Left forelimb (tissue), 1 donor: ENCODE measurements at places on chromosomes 4 and X.

- no peak for DNase-seq
Measured at GRCh38 chr4:14152834-14153519, 525.5 kb upstream of the BOD1L1 start.

- peak; percentile 75 for DNase-seq
Measured at GRCh38 chrX:151974336-151975227, at the start of gene GABRE. Gene GABRE, minus strand, starts transcription at chrX:151974676. Its CDS starts 51 bp downstream, at chrX:151974625.

DNA sequence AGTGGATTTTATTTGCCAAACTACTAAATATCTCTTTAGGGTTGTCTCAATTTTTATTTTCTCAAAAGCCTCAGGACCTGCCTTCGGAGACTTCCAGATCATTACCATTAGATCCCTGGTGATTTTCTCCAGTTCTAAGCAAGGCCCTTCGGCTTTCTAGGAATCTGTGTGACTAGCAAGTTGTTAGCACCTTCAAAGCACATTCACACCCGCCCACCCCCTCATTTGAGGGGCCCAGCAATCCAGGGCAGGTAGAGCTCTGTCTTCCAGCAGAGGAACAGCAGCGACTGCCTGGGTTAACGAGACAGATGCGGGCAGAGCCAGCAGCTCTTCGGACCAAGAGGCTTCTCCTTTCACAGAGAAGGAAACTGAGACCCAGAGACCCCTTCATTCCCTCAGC lies 2.0 kb downstream of the WDR1 start:
- DNase-seq, result no peak

DNA sequence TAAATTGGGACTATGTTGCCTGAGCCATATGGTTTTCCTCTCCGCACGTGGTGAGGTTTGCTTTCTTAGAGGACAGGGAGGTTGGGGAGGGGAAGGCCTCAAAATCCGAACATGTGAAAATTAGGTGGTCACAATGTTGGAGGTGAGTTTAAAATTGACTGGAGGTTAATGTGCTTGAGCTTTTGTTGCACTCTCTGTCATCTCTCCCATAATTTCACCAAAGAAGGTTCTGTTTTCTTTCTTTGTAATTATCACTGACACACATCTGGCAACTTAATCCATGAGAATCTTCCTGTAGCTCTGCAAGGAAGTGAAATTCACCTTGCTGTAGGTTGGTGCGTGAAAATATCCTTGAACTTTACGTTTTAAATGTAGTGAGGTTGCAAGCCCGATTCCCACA lies 225.5 kb downstream of the PDGFC start:
- no peak for DNase-seq

DNA sequence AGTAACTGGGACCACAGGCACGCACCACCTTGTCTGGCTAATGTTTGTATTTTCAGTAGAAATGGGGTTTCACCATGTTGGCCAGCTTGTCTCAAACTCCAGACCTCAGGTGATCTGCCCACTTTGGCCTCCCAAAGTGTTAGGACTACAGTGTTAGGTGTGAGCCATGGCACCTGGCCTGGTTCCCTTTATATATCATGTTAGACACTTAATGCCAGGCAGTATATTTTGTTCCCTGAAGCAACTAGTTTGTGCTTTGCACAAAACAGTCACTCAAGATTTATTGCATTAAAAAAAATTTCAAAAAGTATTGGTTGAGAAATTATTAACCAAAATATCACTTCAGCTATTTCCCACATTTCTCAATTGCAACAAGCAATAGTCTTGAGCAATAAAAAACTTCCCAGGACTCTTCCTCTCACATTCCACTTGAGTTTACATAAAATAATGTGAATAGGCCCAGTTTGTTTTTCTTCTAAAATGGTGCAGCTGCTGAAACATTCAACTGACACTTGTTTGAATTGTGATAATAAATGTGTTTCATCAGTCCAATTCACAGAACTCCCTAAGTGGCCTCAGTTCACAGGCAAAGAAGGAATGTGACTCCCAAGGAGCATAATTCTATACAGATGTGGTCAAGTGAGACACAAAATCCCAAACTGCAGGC lies 22.7 kb downstream of the CXCL1 start:
- no peak for DNase-seq

DNA sequence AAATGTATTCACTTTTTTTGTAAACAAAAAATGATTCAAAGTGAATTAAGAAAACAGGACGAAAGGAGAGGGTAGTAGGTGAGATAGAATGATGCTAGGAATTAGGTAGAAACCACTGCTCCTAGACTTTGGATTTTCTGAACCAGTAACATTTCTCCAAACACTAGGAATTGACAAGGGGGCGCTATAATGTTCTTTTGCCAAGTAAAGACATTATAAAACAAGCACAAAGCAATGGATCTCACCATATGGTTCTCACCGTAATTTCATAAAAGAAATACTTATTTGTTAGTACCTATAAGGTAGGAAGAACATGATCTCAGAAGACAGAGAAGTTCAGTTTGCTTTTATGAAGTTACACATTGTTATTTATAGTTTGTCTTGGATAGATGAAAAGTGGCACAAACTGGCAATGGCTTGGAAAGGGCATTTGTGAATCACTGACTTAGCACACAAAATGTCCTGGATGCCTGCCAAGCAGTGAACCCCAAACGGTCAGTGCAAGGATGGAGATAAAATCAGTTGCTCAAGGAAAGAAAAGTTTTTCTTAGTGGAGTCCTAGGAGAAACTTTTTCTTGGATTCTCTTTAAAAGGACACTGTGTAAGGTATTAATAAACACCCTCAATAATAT lies 8.1 kb upstream of the TBC1D1 start:
- DNase-seq, result no peak

- no peak for DNase-seq
Measured at GRCh38 chrX:154348114-154348531, 26.3 kb downstream of the FLNA start.

DNA sequence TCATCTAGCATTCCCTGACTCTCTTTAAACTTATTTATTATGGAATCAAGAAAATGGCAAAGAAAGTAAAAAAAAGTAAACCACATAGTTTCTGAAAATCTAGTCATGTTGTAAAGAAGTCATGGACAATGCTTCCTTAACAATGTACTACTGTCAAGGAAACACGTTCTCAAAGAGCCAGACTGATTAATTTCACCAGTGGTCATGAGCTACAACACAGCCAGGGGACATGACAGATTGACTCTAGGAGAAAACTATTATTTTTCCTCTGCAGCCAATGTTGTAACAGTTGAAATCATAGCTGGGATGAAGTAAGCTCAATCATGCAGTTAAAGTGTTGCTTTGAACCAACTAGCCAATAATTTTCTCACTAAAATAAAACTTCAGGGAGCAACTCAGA lies 109.2 kb downstream of the MAPK10 start:
- DNase-seq, result no peak

DNA sequence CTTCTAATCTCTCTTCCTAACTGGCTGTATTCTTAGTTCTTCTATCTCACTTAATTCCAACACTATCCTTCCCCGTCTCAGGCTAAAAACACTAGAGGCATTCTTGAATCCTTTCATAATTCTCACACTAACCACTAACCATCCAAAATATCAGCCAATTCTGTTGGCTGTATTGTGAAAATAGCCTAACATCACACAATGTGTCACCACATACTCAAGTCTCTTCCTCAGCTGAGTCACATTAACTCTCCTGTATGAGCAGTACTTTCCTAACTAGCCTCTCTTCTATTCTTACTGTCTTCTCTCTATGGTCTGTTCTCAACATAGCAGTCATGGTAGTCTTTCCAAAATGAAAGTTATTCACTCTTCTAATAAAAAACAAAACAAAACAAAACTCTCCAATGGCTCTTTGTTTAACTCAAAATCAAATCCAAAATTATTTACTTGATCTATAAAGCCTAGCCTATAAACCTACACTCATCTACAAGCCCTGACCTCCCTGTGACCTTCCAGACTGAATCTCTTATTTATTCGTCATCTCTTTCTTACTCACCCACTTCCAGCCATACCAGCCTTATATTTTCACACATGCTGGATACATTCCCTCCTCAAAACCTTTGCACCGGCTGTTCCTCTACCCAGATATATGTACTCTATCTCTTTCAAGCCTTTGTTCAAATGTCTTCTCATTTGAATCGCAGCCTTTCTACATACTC lies 445.9 kb downstream of the TLL1 start:
- no peak for DNase-seq

DNA sequence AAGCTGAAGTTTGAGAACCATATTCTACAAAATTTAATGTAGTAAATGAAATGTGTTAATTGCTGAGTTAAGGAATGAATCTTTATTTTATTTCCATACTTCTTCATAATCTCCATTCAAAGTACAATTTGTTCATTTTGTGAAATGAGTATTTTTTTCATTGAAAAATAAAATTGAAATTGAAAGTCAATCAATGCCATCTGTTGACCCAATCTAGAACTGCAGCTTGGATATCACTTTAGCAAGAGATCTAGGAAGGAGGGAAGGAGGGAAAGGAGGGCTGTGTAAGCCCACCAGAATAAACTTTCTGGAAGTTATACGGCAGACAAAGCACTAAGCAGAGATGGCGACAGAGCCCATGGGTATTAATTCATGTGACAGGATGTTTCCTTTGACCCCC lies 128.4 kb downstream of the ZMAT1 start:
- DNase-seq, result no peak

DNA sequence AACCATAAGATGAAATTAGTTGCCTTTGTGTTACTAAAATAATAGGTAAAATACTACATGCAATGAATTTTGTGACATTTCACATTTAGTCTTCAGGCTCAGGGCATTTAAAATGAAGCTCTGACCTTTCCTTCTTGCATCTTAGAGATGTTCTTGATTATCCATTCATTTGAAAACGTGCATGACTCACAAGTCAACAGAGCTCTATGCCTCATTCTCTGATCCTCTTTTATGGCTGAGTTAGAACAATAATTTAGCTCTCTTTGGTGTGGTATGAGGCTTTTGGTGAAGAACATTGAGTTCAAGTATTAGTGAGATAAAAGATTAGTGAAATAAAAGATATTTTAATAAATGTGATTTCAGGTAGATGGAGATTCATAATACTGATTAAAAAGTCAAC lies 66.5 kb downstream of the TIGD2 start:
- DNase-seq, result no peak

- DNase-seq, result no peak
Measured at GRCh38 chrX:50442426-50443116, 28.1 kb downstream of the DGKK start.

DNA sequence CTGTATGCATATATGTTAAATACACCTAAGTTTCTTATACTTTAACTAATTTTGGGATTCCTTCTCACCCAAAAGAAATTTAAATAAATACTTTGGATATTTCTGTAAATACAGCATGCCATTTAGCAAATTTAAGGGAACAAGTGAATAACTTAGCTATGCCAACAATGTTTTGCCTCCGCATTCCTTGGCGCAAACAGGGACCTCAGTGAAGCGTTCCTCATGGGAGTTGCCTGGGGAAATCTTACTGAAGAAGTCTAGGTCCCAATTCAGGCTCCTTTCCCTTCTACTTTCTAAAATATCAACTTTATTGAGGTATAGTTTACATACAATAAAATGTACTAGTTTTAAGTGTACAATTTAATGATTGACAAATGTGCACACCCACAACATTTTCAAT lies 25.0 kb downstream of the COL4A5 start:
- DNase-seq, result no peak

DNA sequence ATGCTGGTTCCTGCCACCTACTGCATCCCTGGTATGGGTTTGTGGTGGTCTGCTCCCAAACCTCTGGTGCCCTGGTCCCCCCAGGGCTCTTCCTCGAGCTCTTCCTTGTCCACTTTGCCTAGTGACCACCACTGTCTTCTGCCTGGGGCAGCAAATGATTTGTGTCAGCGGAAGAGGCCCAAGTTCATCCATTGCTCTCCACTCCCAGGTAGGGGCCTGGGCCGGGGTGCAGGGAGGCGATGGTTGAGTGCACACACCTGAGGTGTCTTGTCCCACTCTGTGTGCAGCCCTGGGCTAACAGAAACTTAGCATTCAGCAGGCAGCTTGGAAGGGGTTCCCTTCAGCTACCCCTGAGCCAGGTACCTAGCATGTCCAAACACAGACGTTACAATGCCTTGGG lies 75.6 kb upstream of the SOX3 start:
- no peak for DNase-seq

GRCh38 chr4:10051517-10052135 lies 30.3 kb upstream of the SLC2A9 start:
- DNase-seq, result no peak

- no peak for DNase-seq
Measured at GRCh38 chr4:113773014-113773413, 11.5 kb upstream of the CAMK2D start.

DNA sequence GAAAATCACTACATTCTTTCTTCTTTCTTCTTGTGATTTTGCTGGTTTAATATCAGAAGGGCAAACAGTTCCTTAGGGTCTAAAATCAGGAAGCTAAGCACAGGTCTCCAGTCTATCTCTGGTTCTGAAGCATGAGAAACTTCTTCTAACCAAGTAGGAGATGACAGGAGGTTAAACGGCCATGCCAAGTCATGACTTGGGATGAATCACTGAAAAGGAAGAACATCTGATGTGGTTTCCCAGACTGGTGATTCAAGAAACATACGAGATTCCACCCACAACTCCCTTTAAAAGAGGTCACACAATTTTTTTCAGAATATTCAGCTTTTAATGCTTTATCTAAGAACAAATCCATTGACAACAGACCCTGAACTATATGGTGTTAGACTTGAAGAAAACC lies 684.0 kb upstream of the PRKX start:
- DNase-seq, result no peak

GRCh38 chrX:154379569-154379951 lies 465 bp downstream of the EMD start:
- no peak for DNase-seq

DNA sequence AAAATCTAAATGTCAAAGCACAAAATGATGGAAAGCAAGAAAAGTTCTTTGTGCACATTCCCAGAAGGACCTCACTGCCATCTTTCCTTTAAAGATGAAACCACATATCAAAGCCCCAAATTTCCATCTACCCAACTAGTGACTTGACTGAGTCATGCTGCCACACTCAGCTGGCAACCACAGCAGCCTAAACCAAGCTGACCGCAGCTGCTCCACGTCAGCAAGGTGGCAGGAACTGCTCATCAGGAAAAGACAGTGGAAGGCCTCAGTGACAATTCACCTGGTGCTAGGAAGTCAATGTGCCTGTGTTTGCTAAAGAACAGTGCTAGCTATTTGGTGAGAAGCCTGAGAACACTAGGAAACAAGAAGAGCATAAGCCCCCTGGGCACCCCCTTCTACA lies 26.1 kb downstream of the ACOX3 start:
- peak; percentile 23 for DNase-seq

DNA sequence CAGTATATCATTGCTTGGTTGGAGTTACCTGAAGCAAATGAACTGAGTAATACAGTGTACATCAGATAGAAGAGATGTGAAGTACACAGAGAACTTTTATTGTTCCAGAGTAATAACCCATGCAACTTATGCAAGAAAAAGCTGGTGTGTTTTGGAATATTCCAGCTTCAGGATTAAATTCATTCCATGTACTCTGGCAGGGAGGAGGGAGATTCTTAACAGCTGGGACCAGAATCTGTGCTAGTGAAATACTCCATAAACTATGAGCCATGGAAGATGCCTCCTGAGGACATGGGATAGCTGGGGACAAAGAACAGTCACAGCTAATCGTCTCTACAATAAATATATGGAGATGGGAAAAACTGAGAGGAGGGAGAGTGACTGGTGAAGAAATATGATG lies 101.6 kb upstream of the OTUD4 start:
- no peak for DNase-seq
